Activated naive CD8-positive, alpha-beta T cell treated with anti-CD3 and anti-CD28 coated beads for 36 hours (primary cell): ENCODE measurements at places on chromosomes 6 and 20. TPM values are rescaled to one million over a fixed set of nuclear protein-coding genes. Genes with fewer than 3 reads are reported as not detected.

TSPO2 gene
- not detected for total RNA-seq

COL21A1 gene
- total RNA-seq: not detected

C6orf62 gene
- 110 TPM for total RNA-seq

STX11 gene
- total RNA-seq: 38.5 TPM

ABCC10 gene
- total RNA-seq: 24.3 TPM

DACT2 gene
- not detected for total RNA-seq

DNA sequence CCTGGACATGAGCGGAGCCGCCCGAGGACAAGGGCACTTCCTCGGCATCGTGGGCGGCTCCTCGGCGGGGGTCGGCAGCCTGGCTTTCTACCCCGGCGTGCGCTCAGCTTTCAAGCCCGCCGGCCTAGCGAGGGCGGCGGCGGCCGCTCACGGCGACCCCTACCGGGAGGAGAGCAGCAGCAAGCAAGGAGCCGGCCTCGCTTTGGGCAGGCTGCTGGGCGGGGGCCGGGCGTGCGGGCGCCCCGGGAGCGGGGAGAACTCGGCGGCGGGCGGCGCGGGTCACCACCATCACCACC lies 6.7 kb downstream of the PRDM13 start:
- H3K27ac ChIP-seq: no peak overlapping the region
- H3K36me3 ChIP-seq: no peaks in the 10 kb centered on the region
- peaks cover 29% of the 10 kb centered on the region for H3K4me1 ChIP-seq

- H3K36me3 ChIP-seq: no peaks in the 10 kb centered on the region
- H3K4me3 ChIP-seq: no peak overlapping the region
- H3K4me1 ChIP-seq: no peaks in the 10 kb centered on the region
These were observed 206.7 kb upstream of the AGPAT4 start for GRCh38 chr6:161480421-161481155.

GRCh38 chr6:131831886-131832285 lies 24.1 kb downstream of the ENPP1 start:
- DNase-seq: no peak
- no peaks in the 10 kb centered on the region for H3K36me3 ChIP-seq
- no peak overlapping the region for H3K27ac ChIP-seq
- H3K4me3 ChIP-seq: no peak overlapping the region
- H3K27me3 ChIP-seq: peaks cover 28% of the 10 kb centered on the region

DNA sequence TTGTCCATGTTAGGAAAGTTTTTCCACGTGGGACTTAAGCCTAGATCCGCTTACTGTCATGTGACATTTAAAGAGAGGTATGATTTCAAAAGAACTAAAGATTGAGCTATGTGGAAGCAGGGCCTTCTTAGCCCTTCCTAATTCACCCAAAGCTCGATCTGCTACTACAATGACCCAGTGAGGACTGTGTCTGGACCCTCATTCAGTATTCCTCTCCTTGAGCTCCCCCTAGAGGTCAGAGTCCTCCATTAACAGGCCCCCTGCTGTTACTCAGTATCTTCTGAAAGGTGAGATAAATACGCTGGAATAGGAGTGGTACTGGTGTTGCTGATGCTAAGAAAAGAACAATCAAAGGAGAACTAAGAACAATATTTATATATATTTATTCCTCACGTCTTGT lies 414.0 kb downstream of the GJA1 start:
- no peaks in the 10 kb centered on the region for H3K4me1 ChIP-seq
- H3K27me3 ChIP-seq: peaks cover 3% of the 10 kb centered on the region
- no peaks in the 10 kb centered on the region for H3K36me3 ChIP-seq
- no peak overlapping the region for H3K4me3 ChIP-seq

- peaks cover 86% of the 10 kb centered on the region for H3K4me1 ChIP-seq
- peaks cover 30% of the 10 kb centered on the region for H3K36me3 ChIP-seq
- peaks cover 7% of the 10 kb centered on the region for H3K27me3 ChIP-seq
- peak overlapping the region; percentile 64 for H3K4me3 ChIP-seq
- DNase-seq: no peak
These were observed 12.9 kb downstream of the RIPOR2 start for GRCh38 chr6:24922814-24923213.

GRCh38 chr6:83536034-83536646 lies 23.8 kb downstream of the PRSS35 start:
- no peak overlapping the region for H3K27ac ChIP-seq
- H3K4me1 ChIP-seq: no peaks in the 10 kb centered on the region
- H3K27me3 ChIP-seq: peaks cover 16% of the 10 kb centered on the region
- peak; percentile 12 for DNase-seq
- H3K4me3 ChIP-seq: no peak overlapping the region
- no peaks in the 10 kb centered on the region for H3K36me3 ChIP-seq

DNA sequence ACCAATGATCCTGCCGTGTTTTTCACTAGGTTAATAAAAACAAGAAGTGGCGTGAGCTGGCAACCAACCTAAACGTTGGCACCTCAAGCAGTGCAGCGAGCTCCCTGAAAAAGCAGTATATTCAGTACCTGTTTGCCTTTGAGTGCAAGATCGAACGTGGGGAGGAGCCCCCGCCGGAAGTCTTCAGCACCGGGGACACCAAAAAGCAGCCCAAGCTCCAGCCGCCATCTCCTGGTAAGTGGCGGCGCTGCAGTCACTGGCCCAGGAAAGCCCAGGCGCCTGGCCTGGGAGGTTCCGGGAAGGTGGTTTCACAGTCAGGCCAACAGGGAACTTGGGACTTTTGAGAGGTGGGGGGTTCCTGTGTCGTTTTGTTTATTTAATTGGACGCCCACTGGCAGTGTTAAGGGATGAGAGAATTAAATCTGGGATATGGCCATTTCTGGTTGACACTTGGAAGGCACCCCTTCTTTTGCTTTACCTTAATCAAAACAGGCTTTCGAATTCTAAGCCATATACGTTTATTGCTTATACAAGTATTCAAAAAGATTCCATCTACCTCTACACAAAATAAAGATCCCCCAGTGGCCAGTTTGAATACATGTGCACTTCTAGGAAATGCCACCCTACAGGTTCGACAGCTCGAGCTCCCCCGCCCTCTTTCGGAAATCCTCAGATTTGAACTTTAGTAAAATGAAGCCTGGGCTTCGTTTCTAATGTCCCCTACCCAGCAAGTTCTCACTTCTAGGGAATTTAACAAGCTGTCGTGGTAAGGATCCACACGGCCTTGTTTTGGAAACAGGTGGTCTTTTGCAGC lies 138.9 kb downstream of the TMEM242 start:
- H3K4me3 ChIP-seq: no peak overlapping the region
- H3K27ac ChIP-seq: no peak overlapping the region
- no peaks in the 10 kb centered on the region for H3K27me3 ChIP-seq
- peak; percentile 55 for DNase-seq
- peaks cover 6% of the 10 kb centered on the region for H3K36me3 ChIP-seq

DNA sequence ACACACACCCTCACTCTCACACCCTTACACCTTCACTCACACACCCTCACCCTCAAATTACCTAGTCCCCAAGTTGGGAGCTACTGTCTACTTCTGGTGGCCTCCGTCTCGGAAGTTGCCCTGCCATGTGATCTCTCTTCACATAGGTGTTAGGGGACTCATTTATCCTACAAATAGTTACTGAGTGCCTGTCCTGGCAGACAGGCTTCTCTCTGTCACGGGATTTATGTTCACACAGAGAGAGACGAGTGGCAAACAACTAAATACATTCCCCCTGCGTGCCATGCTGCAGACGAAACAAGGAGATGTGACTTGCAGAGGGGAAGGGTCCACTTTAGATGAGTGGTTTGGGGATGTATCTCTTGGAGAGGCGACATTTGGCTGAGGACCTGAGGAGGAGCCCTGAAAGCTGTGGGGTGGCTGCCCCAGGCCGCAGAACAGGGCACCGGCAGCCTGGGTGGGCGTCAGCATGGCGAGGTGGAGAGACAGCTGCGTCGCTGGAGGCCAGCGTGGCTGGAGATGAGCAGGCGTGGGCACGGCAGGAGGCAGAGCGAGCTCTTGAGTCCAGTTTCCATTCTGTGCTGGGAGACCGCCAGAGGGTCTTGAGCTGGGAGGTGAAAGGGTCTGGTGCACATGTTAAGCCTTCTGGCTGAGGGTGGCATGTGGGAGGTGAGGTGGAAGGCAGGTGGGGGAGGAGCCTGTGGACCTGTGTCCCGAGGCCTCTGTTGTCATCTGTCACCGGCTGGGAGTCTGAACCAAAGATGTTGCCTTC lies 17.2 kb downstream of the DYNLT1 start:
- H3K4me3 ChIP-seq: no peak overlapping the region
- DNase-seq: no peak
- H3K4me1 ChIP-seq: peaks cover 25% of the 10 kb centered on the region
- H3K36me3 ChIP-seq: peaks cover 27% of the 10 kb centered on the region
- H3K27ac ChIP-seq: no peak overlapping the region

DNA sequence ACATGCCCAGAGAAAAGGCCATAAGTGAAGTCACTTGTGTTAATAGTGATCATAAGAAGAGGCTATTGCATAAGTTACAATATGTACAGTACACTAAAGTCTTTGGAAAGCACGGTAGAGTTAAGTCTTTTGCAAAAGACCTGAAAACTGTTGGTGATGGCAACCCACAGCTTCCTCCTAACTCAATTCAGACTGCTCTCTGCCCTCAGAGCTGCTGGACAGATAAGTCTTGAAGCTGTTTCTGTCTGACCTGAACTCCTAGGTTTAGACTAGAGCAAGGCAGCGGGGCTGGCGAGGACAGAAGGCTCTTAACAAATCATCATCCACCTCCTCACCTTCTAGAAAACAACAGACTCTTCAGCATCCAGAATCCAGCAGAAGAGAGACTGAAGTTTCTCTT lies 125.4 kb downstream of the CD24 start:
- H3K27me3 ChIP-seq: no peaks in the 10 kb centered on the region
- no peak overlapping the region for H3K4me3 ChIP-seq
- H3K4me1 ChIP-seq: no peaks in the 10 kb centered on the region
- no peak for DNase-seq
- H3K36me3 ChIP-seq: no peaks in the 10 kb centered on the region
- no peak overlapping the region for H3K27ac ChIP-seq

GRCh38 chr6:78605909-78606446 lies 261.4 kb upstream of the IRAK1BP1 start:
- H3K4me3 ChIP-seq: no peak overlapping the region
- no peak overlapping the region for H3K27ac ChIP-seq
- H3K36me3 ChIP-seq: no peaks in the 10 kb centered on the region

DNA sequence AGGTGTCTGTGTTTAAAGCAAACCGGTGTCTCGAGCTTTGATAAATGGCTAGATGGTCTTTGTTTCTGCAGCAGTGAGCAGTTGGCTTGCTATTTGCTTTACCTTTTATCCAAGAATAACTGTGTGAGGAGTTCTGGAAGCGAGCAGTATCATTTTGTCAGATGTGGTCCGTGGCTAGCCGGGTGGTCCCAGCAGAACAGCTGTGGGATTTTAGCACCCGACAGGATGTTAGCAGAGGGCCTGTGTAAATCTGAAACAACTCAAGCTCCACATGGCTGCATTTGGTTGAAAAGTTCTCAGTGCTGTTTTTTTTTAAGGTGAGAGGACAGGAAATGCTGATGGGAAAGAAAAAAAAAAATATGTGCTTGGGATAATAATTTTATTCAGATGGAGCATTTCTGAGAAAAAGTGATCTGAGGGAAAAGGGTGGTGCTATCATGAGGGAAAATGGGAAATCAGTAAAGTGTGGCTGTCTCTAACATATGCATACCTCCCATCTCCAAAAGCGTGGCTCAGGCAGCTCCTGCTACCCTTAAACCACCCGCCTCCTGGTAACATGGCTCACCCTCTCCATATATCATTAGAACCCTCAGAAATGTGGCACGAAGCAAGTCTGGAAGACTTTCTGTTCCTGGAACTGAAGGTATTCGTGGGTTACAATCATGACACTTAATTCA lies 215.4 kb downstream of the TSHZ2 start:
- peaks cover 5% of the 10 kb centered on the region for H3K27me3 ChIP-seq
- peaks cover 2% of the 10 kb centered on the region for H3K4me1 ChIP-seq
- H3K36me3 ChIP-seq: peaks cover under 1% of the 10 kb centered on the region

- peaks cover 4% of the 10 kb centered on the region for H3K27me3 ChIP-seq
- no peak overlapping the region for H3K27ac ChIP-seq
- H3K4me3 ChIP-seq: no peak overlapping the region
- peaks cover 4% of the 10 kb centered on the region for H3K36me3 ChIP-seq
- no peak for DNase-seq
These were observed 12.6 kb upstream of the HLA-DQA1 start for GRCh38 chr6:32624565-32624964.

GRCh38 chr20:49288250-49288751 lies 10.4 kb upstream of the ZNFX1 start:
- no peak overlapping the region for H3K4me3 ChIP-seq
- DNase-seq: no peak
- peaks cover 29% of the 10 kb centered on the region for H3K27me3 ChIP-seq
- peak overlapping the region; percentile 100 for H3K27ac ChIP-seq
- H3K4me1 ChIP-seq: peaks cover 52% of the 10 kb centered on the region
- peaks cover 93% of the 10 kb centered on the region for H3K36me3 ChIP-seq

DNA sequence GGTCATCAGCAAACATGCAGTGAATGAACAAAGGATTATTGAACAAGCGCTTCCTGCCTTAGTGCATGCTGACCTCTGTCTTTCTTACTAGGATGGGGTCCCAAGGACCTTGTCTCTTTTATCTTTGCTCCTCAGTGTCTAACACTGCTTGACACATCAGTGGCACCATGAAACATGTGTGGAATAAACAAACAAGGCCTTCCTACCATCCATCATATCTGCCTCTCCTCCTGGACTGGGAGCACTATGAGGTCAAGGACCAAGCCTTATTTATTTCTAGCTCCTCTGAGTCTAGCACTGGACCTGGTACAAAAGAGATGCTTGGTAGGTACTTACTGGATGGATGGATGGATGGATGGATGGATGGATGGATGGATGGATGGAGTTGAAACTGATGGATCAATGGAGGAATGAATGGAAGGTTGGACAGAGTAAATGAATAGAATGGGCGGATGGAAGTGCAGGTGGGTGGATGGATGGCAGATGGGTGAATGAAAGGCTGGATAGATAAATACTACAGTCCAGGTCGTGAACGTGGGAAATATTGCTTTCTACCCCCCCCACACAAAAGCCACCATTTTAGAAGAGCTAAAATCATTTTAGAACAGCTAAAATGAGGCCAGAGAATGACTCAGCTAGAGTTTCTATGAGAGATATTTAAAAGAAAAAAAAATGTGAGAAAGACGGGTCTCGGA lies 104.1 kb upstream of the PTPN1 start:
- no peaks in the 10 kb centered on the region for H3K36me3 ChIP-seq
- H3K4me1 ChIP-seq: no peaks in the 10 kb centered on the region

DNA sequence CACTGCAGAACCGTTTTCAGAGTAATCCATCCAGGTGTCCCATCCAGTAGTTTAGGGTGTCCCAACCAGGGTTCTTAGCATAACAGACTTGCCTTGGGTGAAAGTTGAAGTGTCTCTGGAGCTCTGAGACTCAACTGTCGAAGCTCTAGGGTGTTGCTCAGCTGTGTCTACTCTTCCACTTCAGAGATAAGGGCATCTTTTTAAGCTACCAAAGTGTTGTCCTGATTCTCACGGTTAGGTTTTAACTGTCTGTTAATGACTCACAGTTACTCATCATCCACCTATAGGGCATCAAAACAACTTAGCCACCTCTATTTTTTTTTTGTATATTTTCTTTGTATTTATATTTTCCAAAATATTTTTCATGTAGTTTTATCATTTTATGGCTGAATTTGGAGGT lies 36.9 kb upstream of the TBX18 start:
- H3K4me3 ChIP-seq: no peak overlapping the region
- DNase-seq: no peak
- no peaks in the 10 kb centered on the region for H3K36me3 ChIP-seq
- H3K27me3 ChIP-seq: no peaks in the 10 kb centered on the region
